ENCODE measurements at places on chromosomes 1 and 21.
A peak's percentile ranks its signal among the peaks of the same experiment; 100 is the strongest.

DNA sequence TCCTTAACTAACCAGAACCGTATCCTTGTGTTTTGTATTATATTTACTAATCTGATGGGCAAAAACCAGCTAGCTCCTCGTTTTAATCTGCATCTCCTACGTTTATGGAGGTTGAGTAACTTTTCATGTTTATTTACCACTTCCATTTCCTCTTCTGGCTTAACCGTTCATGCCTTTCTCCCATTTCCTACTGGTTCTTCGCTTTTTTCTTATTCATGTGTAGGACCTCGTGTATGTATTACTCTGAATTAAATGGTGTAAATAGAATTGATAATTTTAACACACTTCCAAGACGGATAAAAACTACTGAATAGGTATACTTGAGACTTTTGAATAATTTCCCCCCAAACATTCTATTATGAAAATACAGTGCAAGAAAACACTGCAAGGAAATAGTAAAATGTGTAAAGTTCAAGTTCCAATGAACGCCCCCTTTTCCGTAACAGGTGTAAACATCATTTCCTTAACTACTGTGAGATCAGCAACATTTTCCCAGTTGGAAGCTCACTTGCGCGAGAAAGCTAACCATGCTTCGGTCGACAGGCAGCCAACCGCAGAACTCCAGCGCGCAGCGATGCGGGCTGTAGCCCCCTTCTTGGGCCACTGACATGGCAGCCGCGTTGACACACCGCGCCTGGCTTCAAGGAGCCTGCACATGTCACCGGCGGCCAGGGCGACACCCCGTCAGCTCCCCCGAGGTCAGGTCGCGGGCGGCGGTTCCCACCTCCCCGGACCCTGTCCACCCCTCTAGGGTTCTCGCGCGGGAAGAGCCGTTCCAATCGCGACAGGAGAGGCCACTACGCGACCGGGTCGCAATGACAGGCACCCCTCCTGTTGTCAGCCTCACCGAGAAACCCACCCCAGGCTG lies 816 bp downstream of the EDEM3 start:
- DNase-seq, result peak; percentile 41

DNA sequence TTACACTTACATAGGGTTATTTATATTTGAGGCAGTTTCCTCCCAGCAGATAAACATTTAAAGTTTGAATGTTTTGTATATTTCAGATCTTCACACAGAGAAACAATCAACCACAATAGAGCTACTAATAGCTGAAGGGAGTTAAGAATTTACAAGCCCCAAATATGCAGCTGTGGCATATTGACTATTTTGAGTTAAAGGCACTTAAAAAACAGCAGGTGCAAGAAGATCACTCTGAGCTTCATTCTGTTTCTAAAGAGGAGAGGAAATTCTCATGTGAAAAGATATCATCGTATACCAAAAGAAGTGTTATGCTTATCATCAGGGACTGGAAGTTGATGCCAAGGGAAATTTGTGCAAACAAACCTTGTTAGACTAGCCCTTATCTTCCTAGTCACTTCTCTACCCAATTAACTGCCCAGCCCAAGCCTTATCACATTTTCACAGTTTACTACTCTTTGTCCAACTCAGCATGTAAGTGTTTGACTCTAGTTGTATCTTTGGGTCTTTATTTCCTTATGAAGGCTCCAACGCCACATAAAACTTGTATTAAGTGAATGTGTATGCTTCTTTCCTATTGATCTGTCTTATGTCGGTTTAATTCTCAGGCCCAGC lies 66.3 kb upstream of the COG2 start:
- DNase-seq, result no peak

DNA sequence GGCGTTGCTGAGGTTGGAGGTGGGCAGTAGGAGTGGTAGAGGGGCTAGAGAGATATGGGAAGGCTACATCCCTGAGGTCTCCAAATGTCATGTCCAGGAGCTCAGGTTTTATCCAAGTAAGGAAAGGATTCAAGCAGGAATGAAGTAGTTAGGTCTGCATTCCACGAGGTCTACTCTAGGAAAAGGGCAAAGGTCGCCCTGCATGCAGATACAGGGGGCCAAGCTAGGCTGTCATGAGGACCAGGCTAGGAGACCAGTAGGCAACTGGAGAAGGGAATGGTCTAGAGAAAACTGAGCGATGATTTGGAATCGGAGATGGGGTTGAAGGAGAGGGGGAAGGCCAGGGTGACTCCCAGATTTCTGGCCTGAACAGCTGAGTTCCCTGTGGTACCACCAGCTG lies 48.7 kb downstream of the IRF2BP2 start:
- no peak for DNase-seq

- DNase-seq, result no peak
Observed at GRCh38 chr1:183093786-183094298, 70.6 kb downstream of the LAMC1 start.

DNA sequence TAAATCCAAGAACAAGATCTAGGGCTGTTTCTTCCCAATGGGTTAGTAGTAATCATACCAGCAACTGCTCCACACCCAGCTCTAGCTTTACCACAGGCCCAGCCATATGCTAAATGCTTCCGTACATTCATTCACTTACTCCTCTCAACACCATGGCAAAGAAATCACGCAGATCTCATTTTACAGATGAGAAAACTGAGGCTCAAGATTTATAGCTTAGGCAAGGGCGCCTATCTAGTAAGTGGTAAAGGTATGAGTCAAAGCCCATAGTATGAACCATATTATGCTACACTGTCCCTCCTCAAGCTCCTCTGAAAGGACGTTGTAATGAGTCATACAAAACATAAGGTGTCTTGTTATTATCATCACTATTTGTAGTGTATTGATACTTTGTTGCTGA lies 82.2 kb downstream of the NIBAN1 start:
- no peak for DNase-seq

DNA sequence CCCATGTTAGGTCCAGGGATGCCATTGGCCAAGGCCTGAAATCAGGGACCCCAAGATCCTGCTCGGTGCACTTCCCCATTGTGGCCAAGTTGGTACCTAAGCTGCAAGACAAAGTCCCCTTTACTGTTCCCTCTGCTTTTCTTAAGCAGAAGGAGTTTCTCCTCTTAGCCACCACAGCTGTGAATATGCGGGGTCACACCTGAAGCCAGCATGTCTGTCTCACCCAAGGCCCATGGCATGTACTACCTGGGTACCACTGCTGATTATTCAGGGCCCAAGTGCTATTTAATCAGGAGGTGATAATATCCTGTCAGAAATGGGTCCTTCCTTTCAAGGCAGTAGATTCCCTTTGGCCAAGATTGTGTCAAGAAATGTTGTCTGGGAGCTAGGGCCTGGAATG lies 133.9 kb upstream of the DNAH14 start:
- DNase-seq, result no peak

DNA sequence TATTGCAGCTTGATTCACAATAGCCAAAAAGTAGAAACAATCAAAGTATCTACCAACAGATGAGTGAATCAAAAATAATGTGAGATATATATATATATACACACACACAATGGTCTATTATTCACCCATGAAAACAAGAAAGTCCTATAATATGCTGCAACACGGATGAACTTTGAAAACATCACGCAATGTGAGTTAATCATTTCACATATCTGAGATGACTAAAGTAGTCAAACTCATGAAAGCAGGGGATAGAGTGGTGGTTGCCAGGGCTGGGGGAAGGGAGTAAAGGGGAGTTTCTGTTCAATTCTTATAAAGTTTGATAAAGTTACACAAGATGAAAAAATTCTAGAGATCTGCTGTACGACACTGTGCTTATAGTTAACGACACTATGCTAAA lies 1234.8 kb downstream of the MRPL39 start:
- DNase-seq, result no peak

DNA sequence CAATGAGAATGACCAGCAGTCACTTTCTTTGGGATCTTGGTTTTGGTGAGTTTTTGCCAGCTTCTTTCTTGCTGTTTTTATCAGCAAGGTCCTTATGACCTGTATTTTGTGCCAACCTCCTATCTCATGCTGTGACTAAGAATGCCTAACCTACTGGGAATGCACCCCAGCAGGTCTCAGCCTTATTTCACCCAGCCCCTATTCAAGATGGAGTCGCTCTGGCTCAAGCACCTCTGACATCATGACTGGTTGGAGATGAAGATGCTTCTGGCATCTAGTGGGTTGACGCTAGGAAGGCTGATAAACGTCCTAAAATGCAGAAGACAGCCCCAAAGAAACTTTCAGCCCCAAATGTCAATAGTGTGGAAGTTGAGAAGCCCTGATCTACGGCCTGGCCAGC lies 33.6 kb upstream of the NHLH2 start:
- DNase-seq, result no peak

GRCh38 chr1:117633423-117633822 lies 27.6 kb downstream of the TENT5C start:
- no peak for DNase-seq

GRCh38 chr1:109818271-109818987 lies 54.7 kb upstream of the EPS8L3 start:
- no peak for DNase-seq

- no peak for DNase-seq
Observed at GRCh38 chr1:26546375-26546774, 16.8 kb downstream of the RPS6KA1 start.

- no peak for DNase-seq
Observed at GRCh38 chr21:25837533-25838265, 102.9 kb downstream of the GABPA start.

- no peak for DNase-seq
Observed at GRCh38 chr1:197314682-197315081, 46.6 kb downstream of the CRB1 start.

DNA sequence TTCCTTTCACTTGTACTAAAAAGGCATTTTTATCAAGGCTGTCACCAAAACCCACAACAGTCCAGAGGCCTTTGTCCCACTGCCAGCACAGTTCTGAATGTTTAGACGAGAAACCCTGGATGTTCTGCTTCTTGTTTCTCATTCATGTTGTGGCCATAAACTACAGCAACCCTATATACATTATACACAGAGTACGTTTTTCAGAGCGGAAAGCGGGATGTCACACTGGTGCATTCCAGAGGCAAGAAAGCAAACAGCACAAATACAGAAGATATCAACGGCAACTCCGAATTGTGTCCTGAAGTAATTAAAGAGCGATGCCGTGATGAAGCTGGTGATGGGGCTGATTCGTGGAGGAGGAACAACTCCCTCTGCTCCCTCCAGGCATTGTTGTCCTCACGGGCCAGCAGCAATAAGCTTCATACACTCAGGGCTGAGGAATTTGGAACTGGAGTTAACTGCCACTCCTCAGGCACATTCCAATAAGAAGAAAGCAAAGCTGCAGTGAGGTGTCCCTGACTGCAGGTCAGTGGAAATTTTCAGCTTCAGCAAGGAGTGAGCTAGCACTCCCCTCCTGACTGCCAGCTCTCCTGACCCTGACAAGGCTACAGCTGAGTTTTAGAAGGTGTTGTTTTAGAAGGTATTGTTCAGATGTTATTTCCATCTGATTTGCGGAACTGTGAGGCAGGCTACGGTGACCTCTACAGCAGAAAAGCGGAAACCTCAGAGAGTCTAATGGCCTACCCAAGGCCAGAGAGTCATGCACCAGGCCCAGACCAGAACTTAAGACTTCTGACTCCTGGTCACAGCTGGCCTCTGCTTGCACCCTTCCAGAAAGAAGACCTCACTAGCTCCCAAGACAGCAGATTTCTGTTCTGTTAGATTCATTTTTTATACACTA lies 149.0 kb downstream of the TGFBR3 start:
- no peak for DNase-seq

DNA sequence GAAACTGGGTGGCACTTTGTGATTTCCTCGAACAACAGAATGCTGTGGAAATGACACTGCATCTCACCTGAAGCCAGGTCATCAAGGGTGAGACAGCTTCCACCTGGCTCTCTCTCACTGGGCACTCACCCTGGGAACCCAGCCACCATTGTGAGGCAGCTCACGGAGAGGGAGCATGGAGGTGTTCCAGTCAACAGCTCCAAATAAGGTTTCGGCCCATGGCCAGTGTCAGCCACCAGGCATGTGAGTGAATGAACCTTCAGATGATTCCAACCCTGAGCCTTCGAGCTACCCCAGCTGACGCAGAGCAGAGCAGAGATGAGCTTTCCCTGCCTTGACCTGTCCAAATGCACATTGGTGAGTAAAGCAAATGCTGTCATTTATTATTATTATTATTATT lies 58.1 kb downstream of the SYDE2 start:
- no peak for DNase-seq

DNA sequence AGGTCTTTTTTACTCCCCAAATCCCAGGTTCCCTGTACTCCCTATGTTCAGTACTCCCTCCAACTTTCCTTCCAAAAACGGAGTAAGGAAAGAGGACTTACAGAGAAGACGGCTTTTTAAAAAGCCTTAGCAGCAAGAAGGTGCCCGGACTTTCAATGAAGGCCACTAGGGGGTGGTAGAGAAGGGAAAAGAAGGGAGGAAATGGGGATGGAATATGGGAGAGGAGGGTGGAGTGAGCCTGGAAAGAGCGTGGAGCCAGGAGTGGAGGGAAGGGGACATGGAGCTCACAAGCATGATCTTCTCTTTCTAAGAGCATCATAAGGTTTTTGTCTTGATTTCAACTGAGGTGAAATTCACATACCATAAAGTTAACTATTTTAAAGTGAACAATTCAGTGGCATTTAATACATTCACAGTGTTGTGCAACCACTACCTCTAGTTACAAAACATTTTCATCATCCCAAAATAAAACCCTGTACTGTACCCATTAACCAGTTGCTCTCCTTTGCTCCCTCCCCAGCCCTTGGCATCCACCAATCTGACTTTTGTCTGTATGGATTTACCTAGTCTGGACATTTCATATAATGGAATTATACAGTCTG lies 129.9 kb downstream of the ZNF281 start:
- DNase-seq, result no peak

- DNase-seq, result no peak
Observed at GRCh38 chr1:38120552-38121230, 74.1 kb upstream of the POU3F1 start.

GRCh38 chr1:47201179-47201578 lies 11.3 kb upstream of the PDZK1IP1 start:
- DNase-seq, result no peak

DNA sequence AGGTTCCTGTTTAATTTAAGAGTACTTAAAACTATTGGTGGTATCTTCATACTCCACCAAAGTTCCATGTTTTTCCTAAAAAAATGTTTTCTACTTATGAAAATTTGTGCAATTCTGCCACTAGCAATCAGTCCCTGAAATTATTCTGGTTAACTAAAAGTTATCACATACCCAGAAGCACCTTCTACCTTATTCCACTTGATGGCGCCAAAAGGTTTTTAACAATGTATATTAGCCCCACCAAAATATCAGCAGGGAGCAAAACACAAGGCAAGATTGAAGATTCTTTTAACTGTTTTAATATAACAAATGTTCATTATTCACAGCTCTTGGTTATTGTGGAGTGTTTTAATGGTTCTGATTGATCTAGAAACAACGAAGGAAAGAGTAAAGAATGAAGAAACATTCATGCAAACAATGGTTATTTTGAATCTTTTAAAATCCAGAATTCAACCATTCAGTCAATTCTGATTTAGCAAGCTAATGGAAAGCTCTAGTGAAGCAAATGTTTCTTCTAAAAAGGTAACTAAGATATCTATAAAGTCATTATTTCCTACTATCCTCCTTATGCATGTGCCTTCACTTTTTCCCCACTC lies 67.2 kb downstream of the TTLL7 start:
- no peak for DNase-seq

GRCh38 chr1:223714849-223715603 lies 2.7 kb downstream of the CAPN2 start:
- DNase-seq, result no peak

- DNase-seq, result no peak
Observed at GRCh38 chr1:8165595-8166360, 139.7 kb upstream of the ERRFI1 start.
